ENCODE measurements at places on chromosomes 16 and 17. TPM values are rescaled to one million over a fixed set of nuclear protein-coding genes. Genes with fewer than 3 reads are reported as not detected.

Gene GPR179
- 0.02 TPM for total RNA-seq

Gene AHSP
- not detected for total RNA-seq

Gene SEPTIN12
- total RNA-seq = not detected

Gene CASKIN1
- 0.41 TPM for total RNA-seq

Gene MILR1
- 1.9 TPM for total RNA-seq

Gene TMED6
- total RNA-seq = not detected

Gene IRX3
- total RNA-seq = 5.2 TPM

Gene HP
- total RNA-seq = not detected

Gene PLEKHH3
- total RNA-seq = 21.2 TPM

Gene RPGRIP1L
- 10.4 TPM for total RNA-seq

Gene CHST4
- not detected for total RNA-seq

Gene NACA2
- not detected for total RNA-seq

Gene CARD14
- total RNA-seq = 0.30 TPM

Gene FAHD1
- 51.7 TPM for total RNA-seq

Gene BANP
- total RNA-seq = 13.0 TPM

Gene HEATR9
- total RNA-seq = not detected

Gene CD300A
- not detected for total RNA-seq

Gene GPT2
- total RNA-seq = 12.7 TPM

Gene BICDL2
- total RNA-seq = not detected

Gene POLG2
- 18.5 TPM for total RNA-seq

Gene CACNG5
- total RNA-seq = not detected

Gene TBC1D28
- total RNA-seq = not detected
